ENCODE measurements at places on chromosomes 3 and 15.

DNA sequence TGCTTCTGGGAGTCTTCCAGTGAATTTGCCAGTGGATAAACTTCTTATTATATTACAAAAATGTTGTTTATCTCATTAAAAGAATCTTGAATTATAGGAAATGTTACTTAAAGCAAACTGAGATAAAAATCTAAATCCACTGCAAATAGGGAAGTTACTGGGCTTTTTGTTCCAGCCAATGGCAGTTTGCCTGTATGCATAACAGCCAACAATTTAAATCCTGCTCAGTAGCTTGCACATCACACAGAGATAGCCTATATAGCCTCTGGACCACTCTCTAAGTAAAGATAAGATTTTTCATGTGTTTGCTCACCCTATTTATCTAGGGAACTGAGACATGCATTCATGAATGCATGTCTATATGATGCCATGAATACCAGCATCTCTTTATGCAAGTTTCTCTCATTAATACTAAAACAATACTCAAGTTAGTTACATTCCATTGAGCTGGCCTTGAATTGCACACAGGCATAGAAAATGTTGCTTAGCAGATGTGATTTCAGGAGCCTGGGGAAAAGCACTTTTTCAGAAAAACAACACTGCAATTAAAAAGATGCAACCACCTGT lies 92.1 kb upstream of the GPR149 start:
- DNase-seq, result no peak

GRCh38 chr3:190320594-190321362 lies 1.5 kb downstream of the CLDN1 start:
- DNase-seq, result no peak

- DNase-seq, result no peak
Measured at GRCh38 chr3:186566772-186567071, 417 bp downstream of the TBCCD1 start.

GRCh38 chr3:21543380-21544075 lies 207.5 kb downstream of the ZNF385D start:
- no peak for DNase-seq

DNA sequence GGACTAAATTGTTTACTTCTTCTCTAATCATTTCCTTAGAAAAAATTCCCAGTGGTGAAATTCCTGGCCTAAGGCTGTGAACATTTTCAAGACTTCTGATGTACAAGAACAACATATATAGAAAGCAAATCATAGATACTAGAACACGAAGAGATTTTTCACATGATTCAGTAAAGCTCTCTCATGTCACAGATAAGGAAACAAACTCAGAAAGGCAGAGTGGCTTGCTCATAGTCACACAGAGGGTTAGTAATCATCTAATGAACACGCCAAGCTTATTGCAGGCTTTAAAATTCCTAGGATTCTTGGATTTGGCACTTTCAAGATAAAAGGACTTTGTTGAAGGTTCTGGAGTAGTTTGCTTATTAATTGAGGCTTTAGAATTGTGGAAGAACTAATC lies 26.2 kb downstream of the CRTAP start:
- no peak for DNase-seq

DNA sequence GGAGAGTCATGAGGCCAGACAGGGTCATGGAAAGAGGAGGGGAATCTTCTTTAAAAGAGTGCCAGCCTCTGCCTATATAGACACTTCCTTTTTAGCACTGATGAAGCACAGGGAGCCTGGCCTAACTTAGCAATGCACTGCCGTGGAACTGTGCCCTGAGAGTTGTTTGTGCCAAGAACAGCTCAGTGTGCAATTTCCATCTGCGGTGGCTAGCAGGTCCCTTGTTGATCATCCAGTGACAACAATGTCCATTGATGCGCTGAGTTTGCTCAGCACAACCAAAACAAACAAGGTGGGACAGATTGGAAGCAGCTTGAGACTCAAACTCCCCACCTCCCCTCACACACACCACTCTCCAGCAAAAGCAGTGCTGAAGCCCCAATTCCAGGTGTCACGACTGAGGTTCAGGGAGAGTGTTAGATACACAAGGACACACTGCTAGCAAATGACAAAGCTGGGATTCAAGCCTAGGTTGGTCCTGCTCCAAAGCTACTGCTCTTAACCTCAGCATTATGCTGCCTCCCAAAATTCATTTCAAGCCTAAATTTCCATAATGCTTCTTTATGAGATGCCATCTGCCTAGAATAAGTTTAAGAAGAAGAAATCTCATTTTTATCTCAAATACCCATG lies 316.6 kb upstream of the UBE2E2 start:
- no peak for DNase-seq

DNA sequence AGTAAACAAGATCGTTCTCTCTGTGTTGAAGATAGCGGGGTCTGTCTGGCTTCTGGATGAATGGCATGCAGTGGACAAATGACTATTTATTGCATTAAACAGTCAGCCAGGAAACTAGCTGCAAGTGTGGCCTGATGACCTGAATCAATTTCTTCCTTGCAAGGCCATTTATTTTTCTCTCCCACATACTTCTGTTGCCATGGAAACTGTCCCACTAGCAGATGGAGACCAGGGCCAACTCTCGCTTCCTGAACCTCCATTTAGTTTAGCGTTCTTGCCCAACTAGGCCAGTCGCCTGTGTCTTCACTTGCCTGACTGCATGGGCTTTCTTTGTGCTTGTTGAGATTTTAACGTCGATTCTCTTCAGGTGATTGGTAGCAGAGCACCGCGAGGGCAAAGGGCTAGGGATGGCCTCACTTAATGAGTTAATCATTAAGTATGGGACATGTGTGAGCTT lies 27.6 kb downstream of the LMCD1 start:
- DNase-seq, result no peak

GRCh38 chr15:60626669-60627068 lies 147.7 kb upstream of the ICE2 start:
- no peak for DNase-seq

DNA sequence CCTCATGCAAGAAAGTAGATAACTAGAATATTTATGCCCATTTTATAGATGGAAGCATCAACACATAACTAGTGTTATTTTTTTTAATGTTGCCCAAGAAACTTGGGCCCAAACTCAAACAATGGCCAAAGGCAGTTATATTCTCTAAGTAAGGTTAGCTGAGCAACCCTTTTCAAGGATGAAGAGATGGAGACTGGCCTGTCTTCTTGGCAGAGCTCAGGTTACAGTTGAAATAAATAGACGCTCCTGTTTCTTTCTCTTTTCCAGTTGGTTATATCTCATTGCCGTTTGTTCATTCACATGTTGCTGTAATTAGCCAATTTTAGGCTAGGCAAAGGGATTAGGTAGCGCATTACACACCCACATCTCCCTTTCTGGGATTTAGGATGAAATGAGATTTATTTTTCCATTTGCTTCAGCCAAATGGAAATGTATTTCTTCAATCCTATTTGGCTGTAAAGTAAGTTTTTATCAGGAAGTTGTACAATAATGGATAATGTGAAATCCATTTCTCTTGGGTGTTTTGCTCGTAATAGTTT lies 93.2 kb downstream of the CMSS1 start:
- no peak for DNase-seq
